ENCODE measurements at places on chromosomes 2 and 18.

- DNase-seq, result no peak
Measured at GRCh38 chr18:24189007-24189528, 50.2 kb downstream of the CABYR start.

- no peak for DNase-seq
Measured at GRCh38 chr2:237916296-237916695, 50.5 kb upstream of the UBE2F start.

DNA sequence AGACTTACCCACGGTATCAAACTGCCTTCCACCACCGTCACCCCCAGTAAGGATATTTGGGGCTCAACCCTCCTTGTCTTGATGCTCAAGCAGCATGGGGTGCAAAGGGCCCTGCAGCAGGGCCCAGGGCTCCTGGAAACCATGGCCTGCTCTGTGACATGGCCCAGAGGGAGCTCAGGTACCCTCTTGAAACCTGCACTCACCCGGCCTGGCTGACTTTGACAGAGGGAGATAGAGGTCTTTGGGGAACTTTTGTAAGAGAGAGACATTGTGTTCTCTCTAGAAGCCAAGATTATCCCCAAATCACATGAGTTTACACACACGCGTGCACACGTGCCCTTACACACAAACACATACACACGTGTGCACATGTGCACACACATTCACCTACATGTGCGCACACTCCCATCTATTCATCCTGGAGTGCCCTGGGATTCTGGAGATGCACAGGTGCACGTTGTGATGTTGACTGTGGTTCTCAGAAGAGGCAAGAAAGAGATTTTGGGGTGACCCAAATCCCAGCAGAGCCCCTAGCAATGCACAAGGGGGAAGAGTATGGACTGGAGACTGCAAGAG is 19.6 kb upstream of the KCNK3 start:
- DNase-seq, result no peak

DNA sequence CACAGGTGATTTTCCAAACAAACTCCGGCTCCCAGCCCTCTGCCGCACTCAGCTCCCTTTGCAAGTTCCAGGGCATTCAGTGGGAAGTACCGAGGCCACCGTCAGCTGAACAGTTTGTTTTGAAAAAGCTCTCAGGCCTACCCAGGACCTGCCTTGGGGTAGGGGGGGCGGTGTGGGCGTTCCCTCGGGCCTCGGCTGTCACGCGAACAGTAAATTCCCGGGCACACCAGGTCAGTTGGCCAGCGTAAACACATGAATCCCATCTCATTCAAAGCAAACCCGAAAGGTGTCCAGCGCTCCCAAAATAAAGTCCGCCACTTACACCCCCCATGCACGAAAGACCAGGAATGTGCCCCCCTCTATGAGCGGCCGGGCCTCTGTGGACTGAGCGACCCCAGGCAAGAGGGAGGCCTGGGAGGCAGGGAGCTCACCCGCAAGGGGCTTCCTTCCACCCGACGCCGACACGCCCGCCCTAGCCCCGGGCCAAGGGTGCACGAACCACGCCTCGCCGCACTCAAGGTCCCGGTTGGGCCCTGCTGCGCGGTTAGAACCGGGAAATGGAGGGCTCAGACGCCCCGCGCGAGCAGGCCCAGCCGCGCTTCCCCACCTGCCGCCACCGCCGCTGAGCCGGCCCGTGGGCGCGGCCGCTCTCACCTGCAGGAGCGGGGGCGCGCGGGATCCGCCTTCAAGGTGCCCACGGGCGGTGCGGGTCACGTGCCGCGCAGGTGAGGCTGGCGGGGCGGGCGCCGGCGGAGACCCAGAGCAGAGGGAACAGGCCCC is at the start of gene WDSUB1:
Gene WDSUB1, minus strand, starts transcription at position 775 of the 780 bp plus-strand sequence. CDS start 3,634 bp downstream, outside the sequence.
- DNase-seq, result peak; percentile 11

Data from memory B cell (primary cell).